ENCODE measurements at places on chromosomes 11 and 22.

DNA sequence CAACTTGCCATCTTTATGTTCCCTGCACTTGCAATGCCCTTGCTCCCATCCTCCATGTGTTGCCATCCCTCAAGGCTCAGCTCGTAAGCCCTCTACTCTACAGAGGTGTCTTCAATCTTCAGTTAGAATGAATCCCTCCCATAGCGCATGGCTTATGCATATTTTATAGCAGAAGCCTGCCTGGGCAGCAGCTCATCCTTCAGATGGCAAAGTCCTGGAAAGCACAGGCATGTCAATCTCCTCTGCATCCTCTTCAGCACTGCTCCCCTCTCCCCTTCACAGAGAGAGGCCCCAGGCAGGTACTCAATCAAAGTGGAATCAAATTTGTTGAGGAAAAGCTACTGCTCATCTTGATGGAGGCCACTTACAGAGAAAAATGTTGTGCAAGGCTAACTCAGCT, 31.1 kb upstream of the ABCC8 start:
- no peak for DNase-seq

- peak; percentile 66 for DNase-seq
Observed at GRCh38 chr11:76698321-76699043, 27.9 kb upstream of the LRRC32 start.

- DNase-seq = peak; percentile 81
Observed at GRCh38 chr11:133919330-133920108, 37.2 kb downstream of the IGSF9B start.

GRCh38 chr11:2933375-2934020, 4.3 kb upstream of the PHLDA2 start:
- DNase-seq = peak; percentile 97

DNA sequence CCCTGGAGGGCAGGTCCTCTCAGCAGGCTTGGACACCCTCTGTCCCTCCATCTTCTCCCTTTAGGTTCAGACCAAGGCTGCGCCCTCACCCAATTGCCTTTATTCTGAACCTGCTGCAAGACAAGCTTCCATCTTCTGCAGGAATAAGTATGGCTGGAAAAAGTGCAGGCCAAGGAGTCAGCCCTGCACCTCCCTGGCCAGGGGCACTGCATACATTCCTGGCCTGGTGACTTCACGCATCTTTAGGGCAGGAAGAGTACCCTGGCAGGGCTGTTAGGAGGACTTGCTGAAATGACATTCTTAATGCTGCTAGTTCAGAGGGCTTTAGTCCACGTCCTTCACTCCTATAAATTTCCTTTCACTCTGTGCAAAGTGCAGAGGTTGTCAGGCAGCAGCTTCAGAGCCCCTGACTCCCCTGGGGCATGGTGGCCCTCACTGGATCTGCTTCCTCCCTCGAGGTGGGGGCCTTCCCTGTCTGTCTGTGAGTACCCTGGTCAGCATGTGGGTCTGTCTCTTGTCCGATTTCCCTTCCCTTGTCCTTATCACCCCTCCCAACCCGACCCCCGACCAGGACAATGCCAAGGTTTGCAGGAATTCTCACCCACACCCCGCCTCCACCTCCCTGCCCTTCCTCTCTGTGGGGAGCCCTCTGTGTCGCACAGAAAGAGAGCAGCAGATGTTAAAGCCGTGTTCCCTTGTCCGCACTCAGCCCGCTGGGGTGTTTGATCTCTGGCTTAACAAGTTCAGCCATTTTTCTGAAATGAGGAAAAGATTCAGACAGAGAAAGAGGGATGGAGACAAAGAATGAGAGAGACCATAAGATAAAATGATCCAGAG, 124.5 kb upstream of the SYT13 start:
- no peak for DNase-seq

DNA sequence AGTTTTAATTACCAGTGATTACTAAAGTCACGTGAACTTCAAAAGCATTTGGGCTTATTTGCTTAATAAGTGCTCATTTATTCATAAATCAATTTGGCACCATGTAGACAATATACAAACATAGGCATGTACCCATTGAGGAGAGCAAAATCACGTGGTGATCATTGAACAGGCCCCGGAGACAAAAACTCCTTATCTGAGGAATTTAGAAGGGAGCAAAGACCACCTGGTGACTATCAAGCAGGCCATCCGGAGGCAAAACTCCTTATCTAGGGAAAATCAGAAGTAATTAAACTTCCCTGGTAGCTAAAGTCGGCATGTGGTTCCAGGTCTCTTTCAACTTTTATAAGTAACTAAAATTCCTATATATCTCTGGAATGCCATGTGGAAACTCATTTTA, 5.7 kb upstream of the BTBD10 start:
- no peak for DNase-seq

DNA sequence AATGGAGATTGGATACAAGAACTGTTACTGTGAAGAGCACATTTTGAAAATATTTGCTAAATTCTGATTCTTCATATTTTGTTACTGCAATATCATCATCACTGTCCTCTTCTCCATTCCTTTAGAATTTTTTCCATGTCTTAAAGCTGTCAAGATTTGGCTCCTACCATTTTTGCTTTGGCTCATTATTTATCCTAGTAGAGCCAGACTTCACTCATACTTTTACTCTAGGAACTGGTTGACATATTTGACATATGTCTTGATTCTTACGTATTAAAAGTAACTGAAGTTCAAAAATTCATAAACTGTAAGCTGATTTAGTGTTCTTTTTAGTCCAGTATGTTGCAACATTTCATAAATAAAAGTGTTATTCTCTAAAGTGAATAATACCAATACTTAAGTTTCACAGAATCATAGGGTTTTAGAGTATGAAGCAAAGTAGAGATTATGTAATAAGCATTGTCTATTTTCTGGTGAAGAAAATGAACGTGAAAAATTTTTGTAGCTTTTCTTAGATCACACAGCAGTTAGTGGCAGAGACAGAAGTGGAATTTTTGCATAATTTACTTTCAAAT, 225.6 kb downstream of the TMEM135 start:
- no peak for DNase-seq

DNA sequence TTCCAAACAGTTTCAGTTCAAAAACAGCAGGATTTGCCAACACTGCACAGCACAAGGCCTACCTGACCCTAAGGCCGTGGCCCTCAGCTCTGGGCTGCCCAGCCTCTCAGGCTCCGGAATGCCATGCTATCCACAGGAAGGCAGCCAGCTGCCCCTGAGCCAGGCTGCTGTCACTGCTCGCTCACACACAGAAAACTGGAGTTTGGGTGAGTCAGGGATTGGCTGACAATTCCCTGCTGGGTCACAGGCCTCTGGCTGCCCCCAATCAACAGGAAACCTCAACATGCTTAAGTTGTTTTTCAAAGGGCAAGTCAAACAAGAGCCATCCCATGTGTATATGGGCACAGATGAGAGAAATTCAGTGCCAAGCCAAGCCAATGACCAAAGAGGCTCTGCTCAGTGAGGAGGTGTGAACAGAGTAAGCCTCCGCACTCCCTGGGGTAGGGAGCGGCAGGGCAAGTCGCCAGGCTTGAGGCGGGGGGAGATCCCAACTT, 50.2 kb downstream of the RPL27A start:
- DNase-seq = no peak

GRCh38 chr11:58905011-58905720, 34.1 kb upstream of the GLYATL1 start:
- DNase-seq = peak; percentile 78

DNA sequence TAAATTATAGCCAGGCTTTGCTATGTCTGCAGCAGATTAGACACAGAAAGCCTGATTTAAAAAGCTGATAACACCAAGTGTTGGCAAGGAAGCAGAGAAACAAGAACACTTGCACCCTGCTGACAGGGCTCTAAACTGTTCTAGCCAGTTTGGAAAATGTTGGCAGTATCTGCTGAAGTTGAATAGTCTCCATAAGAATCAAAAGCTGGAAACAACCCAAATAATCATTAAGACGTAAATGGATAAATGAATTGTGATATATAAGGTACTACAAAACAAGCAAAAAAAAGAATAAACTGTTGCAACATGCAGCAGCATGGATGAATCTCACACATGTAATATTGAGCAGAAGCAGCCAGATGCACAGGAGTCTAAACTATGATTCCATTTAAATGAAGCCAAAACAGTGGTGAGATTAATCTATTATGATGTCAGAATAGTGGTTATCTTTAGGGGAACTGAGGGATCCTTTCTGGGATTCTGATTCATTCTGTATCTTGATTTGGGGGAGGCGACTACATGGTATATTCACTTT, 40.4 kb upstream of the ADORA2A start:
- DNase-seq = no peak

GRCh38 chr22:40157330-40157945, 20.3 kb upstream of the TNRC6B start:
- no peak for DNase-seq

- DNase-seq = no peak
Observed at GRCh38 chr11:8071616-8072581, 9.1 kb upstream of the TUB start.

- no peak for DNase-seq
Observed at GRCh38 chr11:28887681-28888080, 779.5 kb downstream of the METTL15 start.

DNA sequence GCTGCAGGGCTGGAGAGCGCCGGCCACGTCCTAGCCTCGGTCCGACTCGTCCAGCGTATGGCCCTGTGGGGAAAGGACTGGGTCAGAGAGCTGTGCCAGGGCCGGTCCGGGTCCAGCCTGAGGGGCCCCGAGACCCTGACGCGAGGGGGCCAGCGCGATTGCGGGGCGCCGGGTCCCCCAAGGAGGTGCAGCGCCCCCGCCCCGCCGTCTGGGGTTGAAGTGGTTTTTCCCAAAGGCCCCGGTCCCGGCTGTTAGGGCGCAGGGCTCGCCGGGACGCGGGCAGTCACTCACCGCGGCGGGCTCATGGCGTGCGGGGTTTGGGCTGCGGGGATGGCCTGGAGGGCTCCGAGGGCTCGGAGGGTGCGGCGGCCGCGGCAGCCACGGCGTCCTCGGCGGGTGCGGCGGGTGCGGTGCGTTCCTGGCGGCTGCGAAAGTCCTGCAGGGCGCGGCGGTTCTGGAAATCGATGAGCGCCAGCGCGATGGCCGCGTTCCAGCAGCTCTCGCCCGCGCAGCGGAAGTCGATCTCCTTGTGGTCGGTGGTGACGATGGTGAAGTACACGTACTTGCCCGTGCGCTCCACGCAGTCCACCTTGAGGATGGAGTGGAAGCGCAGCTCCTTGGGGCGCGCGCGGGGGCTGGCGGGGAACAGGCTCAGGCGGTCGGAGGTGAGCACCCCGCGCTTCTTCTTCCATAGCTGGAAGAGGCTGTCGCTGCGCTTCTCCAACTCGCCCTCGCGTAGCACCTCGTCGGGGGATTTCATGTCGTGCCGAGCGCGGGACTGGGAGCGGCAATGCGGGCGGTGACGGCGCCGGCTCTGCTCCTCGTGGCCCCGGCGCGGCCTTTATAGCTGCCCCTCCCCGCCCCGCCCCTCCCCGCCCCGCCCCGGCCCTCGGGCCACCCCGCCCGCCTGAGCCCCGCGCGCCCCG, at the start of gene PHLDA2:
TSS of gene PHLDA2 (minus strand) at position 816 of the 926 bp plus-strand sequence. CDS start at position 760, 56 bp downstream.
- peak; percentile 90 for DNase-seq

GRCh38 chr11:70112017-70112434, 33.9 kb downstream of the ANO1 start:
- DNase-seq = no peak

DNA sequence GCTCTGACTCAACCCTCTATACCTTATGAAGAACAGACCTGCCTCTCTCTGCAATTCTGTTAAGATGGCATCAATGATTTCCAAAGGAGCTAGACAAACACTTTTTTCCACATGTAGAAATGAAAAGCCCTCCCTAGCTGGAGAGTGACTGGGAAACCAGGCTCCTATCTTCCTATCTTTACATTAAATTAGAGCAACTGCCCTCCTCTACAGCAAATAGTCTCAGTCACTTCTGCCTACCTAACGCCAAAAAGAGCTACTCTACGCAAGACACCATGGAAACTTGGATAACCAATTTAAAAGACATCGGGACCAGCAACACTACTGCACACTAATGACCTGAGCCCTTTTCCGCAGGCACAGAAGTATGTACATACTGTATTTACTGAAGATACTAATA, 84.8 kb downstream of the MICAL3 start:
- no peak for DNase-seq

- peak; percentile 88 for DNase-seq
Observed at GRCh38 chr11:62201376-62201775, 7.1 kb upstream of the SCGB2A1 start.

DNA sequence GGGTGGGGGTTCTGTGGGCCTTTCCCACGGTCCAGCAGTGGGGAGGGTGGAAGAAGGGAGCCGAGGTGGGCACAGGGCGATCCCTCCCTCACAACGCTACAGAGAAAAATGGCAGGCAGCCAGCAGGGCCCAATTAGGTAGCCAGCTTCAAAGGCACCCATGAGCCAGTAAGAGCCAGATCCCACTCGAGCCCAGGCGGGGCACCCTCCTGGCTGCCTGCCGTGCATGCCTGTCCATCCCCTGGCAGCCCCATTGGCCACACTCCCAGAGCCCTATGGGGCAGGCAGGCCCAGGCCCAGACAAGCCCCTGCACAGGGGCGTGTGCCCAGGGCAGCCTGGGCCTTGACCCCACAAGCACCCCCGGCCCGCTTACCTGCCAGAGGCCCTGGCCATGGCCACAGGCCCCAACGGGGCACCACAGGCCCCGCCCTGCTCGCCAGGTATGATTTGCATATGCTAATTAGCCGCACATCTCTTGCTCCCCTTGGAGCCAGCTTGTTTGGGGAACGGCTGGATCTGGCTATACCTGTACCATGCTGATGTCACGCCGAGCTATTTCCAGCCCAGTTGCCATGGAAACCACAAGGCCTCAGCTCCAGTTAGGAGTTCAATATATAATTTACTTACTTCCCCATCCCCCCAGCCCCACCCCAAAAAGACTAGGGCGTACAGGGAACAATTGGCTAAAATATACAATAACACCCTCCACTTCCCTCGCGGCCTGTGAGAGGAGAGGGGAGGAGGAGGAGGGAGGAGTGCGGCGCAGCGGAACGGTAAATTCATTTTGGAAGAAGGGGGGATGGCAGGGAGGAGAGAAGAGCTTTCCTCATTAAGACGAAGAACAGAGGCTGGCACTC, 47.5 kb upstream of the TCF20 start:
- peak; percentile 89 for DNase-seq

- no peak for DNase-seq
Observed at GRCh38 chr11:56172256-56172830, 4.1 kb upstream of the OR5J2 start.

DNA sequence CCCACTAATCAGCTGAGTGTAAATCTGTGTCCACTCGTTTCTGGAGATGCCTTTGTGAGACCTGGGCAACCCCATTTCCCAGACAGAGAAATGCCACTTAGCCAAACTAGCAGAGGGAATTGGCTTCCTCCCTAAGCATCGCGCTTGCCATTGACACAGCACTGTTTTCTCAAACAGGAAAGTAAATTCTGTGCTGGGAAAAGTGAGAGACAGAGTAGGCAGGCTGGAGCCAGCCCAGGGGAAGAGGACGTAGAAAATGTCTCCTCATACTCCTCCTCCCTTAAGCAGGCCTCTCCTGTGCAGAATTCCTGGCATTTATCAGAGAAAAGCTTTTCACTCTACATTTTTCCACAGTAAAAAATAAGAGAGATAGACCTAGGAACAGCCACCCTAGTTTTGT, 99.1 kb upstream of the AMOTL1 start:
- no peak for DNase-seq

DNA sequence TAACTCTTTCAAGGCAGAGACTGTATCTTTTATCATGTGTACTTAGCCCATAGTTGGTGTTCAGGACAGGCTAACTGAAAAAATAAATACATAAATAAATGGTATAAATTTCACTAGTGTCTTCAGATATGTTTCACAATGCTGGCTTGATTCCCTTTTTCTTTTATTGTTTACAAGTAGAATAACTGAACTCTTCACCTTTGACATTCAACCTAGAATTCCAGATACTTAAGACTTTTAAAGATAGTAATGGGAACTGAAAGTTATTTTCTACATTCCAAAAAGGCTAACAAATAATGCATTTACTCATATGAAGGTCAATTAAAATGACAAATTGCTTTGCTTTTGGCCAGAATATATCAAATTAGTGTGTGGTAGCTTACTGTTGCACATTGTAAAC, 411.3 kb upstream of the TENM4 start:
- no peak for DNase-seq

Measured in DMS53 (cell line).